ENCODE measurements at places on chromosomes 16 and 17.
A peak's percentile ranks its signal among the peaks of the same experiment; 100 is the strongest.

DNA sequence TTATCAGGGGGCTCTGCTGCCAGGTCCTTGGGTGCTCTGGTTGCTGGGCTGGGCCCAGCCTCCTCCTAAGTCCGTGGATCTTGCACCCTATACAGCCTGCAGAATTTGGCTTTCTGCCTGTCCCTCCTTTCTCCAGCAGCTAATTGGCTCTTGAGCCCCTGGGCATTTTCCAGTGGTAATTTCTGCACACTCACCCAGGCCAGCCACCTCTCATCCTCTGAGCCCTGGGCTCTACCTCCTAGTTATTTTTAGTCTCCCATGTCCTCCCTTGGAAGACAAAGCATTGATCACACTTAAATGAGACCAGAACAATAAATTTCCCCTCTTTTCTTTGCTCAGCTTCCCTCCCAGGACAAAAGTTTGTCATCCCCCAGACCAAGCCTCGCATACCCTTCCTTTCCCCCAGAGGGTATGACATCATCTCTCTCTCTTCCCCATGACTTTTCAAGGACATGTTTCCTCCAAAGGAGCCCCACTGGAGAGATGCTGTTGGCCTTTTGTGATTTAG is 38.1 kb downstream of the C17orf75 start:
- DNase-seq = no peak

DNA sequence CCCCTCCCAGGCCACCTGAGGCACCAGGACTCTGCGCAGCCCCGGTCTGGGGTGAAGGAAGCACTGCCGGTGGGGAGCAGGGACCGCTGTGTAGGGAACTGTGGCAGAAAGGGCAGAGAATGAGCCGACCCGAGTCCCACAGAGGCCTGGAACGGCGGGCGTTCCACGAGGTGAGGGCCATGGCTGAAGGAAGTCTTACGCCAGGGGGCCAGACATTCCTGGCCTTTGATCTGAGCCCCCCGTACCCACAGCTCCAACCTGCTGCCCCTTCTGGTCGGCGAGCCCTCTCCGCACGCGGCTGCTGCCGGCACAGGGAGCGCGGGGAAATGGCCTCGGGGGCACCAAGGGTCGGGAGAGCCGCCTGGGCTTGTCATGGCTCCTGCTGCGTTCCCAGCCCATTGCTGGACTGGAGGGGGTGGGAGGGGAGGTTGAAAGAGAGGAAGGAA is 1.4 kb upstream of the WNT3 start:
- DNase-seq = no peak

- no peak for DNase-seq
Observed at GRCh38 chr17:1496869-1497268, 4.4 kb upstream of the MYO1C start.

GRCh38 chr16:10242916-10243315 is 60.7 kb upstream of the GRIN2A start:
- no peak for DNase-seq

DNA sequence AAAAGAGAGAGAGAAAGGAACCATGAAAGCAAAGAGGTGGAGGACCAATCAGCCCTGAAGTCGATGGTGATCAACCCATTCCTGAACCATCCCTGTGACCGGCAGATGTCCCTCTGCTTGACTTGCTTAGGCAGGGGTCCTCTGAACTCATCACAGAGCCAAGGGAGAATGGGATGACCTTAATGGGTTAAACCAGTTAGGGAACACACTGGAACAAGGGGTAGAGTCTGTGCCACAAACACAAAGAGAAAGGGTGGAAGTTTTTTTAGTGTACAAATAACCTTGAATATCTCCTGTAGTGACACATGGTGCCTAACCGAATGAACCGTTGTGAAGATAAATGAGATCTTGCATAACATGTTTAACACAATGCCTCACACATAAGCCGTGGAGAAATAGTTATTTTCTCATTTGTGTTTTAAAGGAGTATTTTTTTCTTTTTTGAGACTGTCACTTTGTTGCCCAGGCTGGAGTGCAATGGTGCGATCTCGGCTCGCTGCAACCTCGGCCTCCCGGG is 11.2 kb downstream of the NAA60 start:
- DNase-seq = no peak

DNA sequence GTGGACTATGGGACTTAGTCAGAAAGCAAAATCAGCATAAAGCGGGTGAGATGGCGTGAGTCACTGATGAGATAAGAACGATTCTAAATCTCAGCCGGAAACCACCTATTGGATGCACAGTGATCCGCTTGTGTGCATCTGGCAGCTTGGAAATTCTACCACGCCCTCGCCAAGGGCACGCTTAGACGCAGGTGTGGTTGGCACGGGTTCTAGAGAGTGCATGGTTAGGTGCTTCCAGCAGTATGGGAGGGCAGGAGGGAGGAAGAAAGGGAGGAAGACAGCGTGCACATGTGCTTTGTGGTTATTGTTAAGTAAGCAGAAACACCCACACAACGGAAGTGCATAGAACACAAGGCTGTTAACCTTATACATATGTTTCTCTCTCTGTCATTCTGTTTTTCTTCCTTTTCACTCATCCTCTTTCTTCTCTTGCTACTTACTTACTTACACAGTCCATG is 374.0 kb upstream of the ASIC2 start:
- DNase-seq = peak; percentile 51

- DNase-seq = no peak
Observed at GRCh38 chr17:71666047-71666446, 454.8 kb upstream of the SOX9 start.

All from activated T-cell treated with anti-CD3 and anti-CD28 coated beads, Interleukin-2, amount 50 U/mL, for 24 hours (primary cell).